ENCODE measurements at places on chromosomes 11 and 22. TPM values are rescaled to one million over a fixed set of nuclear protein-coding genes. Genes with fewer than 3 reads are reported as not detected.

- no peak for DNase-seq
These were observed 65.0 kb downstream of the LRP5 start for GRCh38 chr11:68377389-68377795.

DNA sequence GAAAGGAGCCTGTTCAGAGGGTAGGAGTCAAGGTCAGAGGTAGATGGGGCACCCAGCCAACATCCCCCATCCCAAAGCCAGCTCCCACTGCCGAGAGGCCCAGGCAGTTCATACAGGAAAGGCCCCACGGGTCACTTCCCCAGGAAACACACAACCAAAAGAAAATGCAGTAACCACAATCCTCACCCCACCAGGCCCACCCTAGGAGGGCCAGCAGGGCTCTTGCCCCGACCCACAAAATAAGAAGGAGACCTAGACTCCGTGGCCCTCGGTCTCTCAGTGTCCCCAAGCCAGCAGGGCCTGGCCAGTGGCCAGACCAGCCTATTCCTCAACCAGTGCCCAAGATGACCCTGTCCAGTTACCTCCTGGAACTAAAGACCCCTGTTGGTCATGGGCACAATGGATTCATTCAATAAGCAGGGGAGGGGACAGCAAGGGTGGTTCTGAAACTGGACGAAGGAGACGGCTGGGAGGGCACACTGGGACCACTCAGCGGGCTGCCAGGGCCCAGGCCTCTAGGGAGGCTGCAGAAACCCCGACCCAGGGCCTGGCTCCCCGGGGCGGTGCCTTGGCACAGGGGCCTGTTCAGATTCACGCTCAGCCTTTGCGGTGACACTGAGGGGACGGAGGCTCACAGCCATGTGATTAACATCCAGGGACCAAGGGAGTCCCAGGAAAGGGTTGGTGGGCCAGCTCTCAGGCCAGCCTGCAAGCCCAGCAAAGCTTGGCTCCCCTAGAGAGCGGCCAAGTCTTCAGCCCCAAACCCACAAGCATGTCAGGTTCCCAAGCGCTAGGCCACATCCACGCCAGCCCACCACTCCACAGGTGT is 5.5 kb downstream of the RAB3IL1 start:
- peak; percentile 1 for DNase-seq

The MADD gene
- 47.9 TPM for total RNA-seq

The TSKU gene
- 14.1 TPM for total RNA-seq

GRCh38 chr11:87600938-87601337 is 563.2 kb downstream of the TMEM135 start:
- DNase-seq = no peak

Data from gastrocnemius medialis (tissue), 4 donors.